ENCODE measurements at places on chromosomes 11 and 22.
A peak's percentile ranks its signal among the peaks of the same experiment; 100 is the strongest.

GRCh38 chr11:4094348-4095291 is at the start of gene RRM1:
RRM1 (plus strand) TSS chr11:4094799; CDS start chr11:4095013, 214 bp downstream.
- H3K27me3 ChIP-seq = no peaks in the 10 kb centered on the region
- H3K36me3 ChIP-seq = no peaks in the 10 kb centered on the region
- H3K27ac ChIP-seq = peak within 1 kb of the TSS; percentile 95
- H3K4me1 ChIP-seq = no peaks in the 10 kb centered on the region

GRCh38 chr11:112613051-112613972 is 347.9 kb upstream of the NCAM1 start:
- H3K36me3 ChIP-seq = no peaks in the 10 kb centered on the region
- DNase-seq = peak; percentile 85
- H3K4me3 ChIP-seq = no peak overlapping the region
- no peaks in the 10 kb centered on the region for H3K27me3 ChIP-seq

DNA sequence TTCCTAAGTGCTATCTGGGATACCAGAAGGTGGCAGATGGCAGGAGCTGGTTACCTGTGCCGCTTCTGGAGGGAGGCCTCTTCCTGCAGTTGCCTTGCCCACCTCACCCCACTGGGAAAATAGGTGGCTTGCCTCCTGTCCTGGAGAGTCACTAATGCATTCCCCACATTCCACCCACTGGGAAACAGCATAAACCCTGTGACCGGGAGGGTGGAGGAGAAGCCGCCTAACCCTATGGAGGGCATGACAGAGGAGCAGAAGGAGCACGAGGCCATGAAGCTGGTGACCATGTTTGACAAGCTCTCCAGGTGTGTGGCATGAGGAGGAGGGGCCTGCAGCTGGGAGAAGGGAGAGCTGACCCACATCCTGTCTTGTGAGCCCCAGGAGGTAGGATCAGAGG is 5.6 kb downstream of the RIC8A start:
- no peak overlapping the region for H3K4me3 ChIP-seq
- no peaks in the 10 kb centered on the region for H3K27me3 ChIP-seq
- peaks cover 6% of the 10 kb centered on the region for H3K4me1 ChIP-seq
- DNase-seq = no peak
- H3K27ac ChIP-seq = no peak overlapping the region
- peaks cover 10% of the 10 kb centered on the region for H3K36me3 ChIP-seq

DNA sequence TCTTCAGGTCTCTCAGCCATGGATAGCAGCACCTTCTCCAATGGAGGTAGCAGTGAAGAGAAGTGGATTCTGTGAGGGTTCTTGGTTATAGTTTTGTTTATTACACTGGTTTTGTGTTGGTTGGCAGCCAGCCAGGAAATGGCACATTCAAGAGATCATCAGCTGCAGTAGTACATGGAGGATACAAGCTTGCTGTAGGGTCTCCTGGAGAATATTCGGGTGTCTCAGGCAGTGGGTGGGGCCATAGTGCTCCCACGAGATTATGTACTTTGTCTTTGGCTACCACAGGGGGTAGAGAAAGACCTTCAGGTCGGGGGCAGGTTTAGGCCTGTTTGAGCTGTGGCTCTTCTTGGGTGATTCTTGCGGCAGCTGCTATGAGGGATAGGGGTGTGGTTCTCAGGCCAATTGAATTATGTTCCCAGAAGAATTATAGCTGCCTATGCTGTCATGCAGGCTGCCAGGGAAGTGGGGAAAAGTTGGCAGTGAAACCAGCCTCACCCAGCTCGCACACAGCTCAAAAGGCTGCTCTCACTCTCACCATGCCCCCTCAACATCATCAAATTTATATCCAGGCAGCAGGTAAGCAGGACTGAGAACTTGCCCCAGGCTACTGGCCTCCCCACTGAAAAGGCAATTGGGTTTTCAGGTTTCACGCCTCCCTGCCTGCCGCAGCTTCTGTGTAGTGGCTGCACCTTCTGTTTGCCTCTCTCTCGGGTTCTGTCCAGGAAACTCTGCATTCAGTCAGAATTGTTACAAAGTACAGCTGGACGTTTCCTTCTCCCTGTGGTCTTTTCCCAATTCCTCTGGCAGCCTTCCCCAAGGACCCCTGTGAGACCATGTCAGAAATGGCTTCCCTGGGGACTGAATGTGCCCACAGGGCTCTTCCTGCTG is 435.5 kb downstream of the LUZP2 start:
- H3K27ac ChIP-seq = no peak overlapping the region
- no peaks in the 10 kb centered on the region for H3K36me3 ChIP-seq
- no peak for DNase-seq
- H3K27me3 ChIP-seq = no peaks in the 10 kb centered on the region
- no peak overlapping the region for H3K4me3 ChIP-seq

DNA sequence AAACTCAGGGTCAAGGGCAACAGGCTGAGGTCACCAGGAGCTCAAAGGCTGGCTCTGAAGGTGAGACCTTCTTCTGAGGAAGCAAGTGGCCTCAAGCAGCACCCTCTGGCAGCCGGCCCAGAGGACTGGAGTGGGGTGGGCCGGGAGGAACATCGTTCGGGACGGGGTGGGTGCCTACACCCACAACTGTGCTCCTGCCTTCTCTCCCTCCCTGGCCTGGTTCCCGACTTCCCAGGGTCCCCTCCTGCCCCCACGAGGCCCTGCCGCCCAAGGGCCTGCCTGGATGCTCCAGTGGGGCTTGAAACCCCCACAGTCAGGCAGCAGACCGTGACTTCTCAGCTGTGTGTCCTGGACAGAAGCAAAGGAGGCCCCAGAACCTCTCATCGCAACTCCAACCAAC is 195.7 kb downstream of the IGLL1 start:
- no peaks in the 10 kb centered on the region for H3K27me3 ChIP-seq
- no peak overlapping the region for H3K4me3 ChIP-seq
- H3K36me3 ChIP-seq = no peaks in the 10 kb centered on the region
- H3K27ac ChIP-seq = no peak overlapping the region
- no peaks in the 10 kb centered on the region for H3K4me1 ChIP-seq

GRCh38 chr11:45211732-45212131 is 65.3 kb downstream of the PRDM11 start:
- H3K27ac ChIP-seq = no peak overlapping the region
- H3K27me3 ChIP-seq = no peaks in the 10 kb centered on the region
- no peak for DNase-seq
- no peaks in the 10 kb centered on the region for H3K36me3 ChIP-seq
- H3K4me1 ChIP-seq = peaks cover 4% of the 10 kb centered on the region
- no peak overlapping the region for H3K4me3 ChIP-seq

GRCh38 chr22:30511109-30511508 is 5.6 kb upstream of the SEC14L4 start:
- H3K4me1 ChIP-seq = no peaks in the 10 kb centered on the region
- peaks cover 10% of the 10 kb centered on the region for H3K27me3 ChIP-seq
- no peak overlapping the region for H3K4me3 ChIP-seq
- no peak for DNase-seq

- no peaks in the 10 kb centered on the region for H3K36me3 ChIP-seq
- H3K4me3 ChIP-seq = no peak overlapping the region
- no peak for DNase-seq
- no peaks in the 10 kb centered on the region for H3K4me1 ChIP-seq
These were observed 15.0 kb upstream of the SLC39A13 start for GRCh38 chr11:47393163-47394049.

GRCh38 chr11:120917559-120918239 is 106.2 kb upstream of the TBCEL start:
- no peak overlapping the region for H3K27ac ChIP-seq
- H3K36me3 ChIP-seq = no peaks in the 10 kb centered on the region
- H3K4me1 ChIP-seq = no peaks in the 10 kb centered on the region
- DNase-seq = no peak
